GM06990 (cell line): ENCODE measurements at places on chromosomes 2 and 18.

- no peak for DNase-seq
These were observed 944.9 kb downstream of the CNTNAP5 start for GRCh38 chr2:124970030-124970429.

DNA sequence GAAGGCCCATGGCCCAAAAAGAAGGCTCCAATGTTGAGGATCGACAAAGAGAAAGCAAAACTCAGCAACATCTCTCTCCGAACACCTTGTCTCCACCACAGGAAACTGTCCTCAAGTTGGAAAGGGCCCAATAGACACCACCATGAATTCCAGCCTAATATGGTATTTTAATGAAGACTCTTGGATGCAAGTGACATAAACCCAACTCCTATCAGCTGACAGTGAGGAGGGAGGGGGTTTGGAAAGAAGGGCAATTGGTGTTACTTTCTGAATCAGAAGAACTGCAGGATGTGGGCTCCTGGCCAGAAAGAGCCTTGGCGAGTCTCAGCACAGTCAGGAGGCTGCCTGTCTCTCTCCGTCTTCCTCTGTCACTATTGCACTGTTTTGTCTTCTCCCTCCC lies 40.3 kb upstream of the SIGLEC15 start:
- DNase-seq = no peak

GRCh38 chr2:96423291-96423690 lies 81.9 kb downstream of the NEURL3 start:
- no peak for DNase-seq

DNA sequence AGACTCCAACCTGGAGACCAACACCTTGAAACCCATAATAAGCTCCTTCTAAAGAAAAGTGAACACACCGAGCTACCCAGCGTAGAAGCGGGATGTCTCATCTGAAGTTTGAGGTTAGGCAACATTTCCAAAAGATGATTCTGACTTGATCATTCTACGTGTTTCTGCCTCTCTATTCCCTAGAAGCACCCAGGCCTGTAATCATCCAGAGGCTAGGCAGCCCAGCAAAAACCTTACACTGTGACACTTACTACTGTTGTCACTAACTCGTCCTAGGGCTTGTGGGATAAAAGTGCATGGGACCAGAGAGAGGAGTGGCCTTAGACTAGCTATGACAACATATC lies 1.4 kb downstream of the ZBTB14 start:
- no peak for DNase-seq

GRCh38 chr2:138632066-138632620 lies 130.6 kb downstream of the SPOPL start:
- no peak for DNase-seq

DNA sequence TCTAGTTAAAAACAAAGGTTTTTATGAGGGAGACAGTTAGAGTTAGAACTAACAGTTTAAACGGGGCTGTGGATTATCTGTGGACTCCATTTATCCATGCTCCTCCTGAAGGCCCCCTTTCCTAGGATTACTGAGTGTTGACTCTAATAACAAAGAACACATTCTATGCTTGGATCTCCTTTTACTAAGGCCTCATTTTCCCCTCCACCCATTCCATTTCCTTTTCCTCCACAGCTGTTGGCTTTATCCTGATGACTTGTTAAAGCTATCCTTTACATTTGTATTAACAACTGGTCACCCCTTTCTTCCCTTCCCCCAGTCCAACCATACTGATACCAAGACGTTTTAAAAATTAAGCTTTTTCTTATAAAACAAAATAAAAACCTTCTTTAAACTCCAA lies 220.6 kb downstream of the SRBD1 start:
- no peak for DNase-seq
